ENCODE measurements at places on chromosomes 12 and 14.

DNA sequence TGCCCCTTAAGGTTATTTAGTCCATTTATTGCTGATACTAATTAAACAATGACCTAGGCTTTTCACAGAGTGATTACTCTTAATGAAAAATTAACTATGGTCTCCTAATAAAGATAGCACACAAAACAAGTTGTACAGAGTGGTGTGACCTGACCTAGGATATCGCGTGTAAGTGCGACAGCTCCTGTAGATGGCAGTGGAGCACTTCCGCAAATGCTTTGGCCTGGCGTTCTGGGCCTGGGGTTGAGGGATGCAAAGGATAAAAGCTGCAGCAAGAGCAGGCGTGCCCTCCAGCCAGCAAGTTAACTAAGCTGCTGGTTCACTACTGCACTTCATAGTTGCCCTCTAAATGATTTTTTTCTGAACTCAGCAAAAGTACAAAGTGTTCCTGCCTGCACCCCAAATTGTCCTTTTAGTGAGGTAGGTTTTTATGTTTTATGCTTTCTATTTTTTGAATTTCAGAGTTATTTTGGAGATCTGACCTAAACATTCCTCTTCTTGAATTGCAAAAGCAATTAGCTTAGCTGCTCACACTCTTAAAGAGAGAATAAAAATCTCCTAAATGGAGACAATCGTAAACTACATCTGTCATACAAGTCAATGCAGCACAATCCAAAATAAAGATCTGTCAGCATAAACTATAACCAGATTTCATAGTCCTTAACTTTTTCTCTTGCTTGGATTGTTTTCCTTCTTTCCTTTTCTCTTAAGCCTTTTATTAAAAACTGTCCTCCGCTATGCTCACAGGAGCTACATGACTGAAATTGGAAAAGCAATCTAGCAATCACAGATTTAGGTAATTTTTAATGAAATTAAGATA, 379.6 kb downstream of the LRIG3 start:
- no peak for DNase-seq

DNA sequence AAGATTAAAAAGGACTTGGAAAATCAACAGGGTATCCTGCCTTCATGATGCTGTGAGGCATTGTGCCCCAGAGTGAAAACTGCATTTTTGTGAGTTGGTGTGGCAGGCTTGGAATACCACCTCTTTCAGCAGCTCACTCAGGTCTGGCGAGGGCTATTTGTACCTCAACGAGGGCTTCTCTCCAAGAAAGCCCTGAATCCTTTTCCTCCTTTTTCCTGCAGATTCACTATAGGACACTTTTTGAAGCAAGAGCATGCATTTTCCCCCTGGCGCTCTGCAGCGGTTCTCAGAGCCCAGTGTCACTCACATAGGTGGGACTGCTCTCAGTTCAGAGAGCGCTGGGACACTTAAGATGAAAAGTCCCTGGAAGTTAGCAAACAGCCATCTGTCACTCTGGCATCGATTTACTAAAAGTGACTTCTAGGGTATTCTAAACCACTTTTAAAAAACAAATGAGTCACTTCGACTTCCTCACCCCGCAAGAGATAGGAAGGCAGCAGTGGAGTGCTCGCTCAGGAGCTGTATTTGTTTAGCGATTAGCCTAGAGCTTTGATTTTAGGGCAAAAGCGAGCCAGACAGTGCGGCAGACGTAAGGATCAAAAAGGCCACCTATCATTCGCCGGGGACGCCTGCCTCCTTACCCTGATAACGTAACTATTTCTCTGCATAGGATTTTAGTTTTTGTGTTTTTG, 782 bp upstream of the LGR5 start:
- no peak for DNase-seq

- no peak for DNase-seq
Measured at GRCh38 chr12:12616512-12617310, 5.0 kb downstream of the CREBL2 start.

DNA sequence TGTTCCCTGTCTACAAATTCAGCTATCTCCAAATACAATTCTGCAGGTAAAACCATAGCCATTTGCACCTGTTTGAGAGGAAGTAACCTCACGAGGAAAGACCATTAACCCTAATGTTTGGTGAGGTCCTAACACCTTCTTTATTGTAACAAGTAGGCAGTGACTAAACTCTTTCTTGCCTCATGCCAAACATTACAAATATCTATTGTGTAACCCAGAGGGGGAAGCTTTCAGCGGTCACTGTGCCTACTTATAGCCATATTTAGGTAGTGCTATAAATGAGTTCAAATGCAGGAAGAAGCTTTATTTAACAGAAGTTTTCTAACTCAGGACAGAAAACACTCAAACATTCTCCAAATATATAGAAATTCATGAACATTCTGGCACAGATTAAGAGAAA, 252.7 kb downstream of the LRFN5 start:
- DNase-seq, result no peak

GRCh38 chr12:104056419-104056972, 6.5 kb upstream of the GLT8D2 start:
- no peak for DNase-seq

GRCh38 chr12:25254271-25254880, 3.6 kb upstream of the KRAS start:
- no peak for DNase-seq

GRCh38 chr12:18808221-18808620, 70.3 kb downstream of the CAPZA3 start:
- no peak for DNase-seq

DNA sequence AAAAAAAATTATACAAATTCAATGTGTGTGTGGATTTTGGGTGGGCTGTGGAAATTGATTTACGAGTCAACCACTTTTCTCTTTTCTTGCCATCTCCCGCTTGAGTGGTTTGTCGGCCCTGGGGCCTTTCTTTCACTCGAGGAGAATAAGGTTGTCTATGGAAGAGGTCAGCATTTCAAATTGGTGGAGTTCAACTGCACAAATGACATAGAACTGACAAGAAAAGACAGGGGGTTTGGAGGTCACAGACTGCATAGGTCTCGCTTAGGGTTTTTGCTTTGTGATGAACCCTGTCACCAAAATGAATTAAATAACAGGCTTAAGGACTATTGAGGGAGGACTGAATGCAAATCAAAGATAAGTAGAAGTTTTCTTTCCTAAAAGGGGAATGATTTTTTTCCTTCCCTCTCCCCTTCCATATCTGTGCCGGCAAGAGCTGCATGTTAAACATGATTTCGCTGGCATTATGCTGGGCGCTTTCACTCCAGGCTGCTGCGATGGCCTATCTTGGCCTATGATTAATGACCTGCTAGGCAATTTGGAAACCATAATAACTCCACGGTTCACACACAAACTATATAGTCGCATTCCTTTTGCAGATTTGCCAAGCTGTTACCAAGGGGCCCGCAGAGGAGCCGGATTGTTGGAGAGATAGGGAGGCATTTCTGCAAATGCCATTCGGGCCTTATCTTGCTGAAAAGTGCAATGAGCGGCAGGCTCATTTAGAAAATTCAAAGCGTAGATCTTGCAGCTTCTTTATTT, 20.7 kb downstream of the ASCL1 start:
- no peak for DNase-seq

GRCh38 chr14:71119832-71120231, 212.6 kb downstream of the PCNX1 start:
- DNase-seq, result no peak

DNA sequence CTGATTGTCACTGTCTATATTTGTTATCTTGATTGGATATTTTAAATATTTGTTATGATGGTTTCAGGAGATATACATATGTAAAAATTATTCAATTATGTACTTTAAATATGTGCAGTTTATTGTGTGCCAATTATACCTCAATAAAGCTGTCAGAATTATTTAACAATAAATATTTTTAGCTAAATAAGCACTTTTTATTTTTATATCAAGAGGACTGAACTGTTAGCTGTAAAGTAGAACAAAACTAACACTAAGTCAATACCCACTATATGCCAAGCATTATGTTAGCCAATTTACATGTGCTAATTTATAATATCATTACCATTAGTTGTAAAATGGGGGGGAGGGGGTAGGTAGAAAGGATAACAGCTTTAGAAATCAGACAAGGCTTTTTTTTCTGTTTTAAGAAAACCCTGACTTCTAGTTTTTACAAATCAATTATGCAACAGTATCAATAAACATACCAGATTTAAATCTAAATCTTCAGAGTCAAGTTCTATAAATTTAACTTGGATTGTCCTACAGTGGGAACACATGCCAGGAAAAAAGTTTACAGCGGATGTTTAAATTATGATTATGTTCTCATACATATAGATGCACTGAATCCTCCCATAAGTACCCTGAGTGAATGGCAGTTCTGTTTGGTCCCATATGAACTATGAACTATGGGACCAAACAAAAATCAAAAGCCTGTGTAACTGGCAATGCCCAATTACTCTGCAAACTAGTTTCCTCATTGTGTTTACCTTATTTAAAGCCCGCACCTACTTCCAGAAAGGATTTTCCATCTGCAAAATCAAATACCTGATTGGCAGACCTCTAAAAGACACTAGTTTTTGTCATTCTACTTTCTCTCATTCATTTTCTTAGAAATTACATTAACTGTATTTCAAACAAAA, 2.8 kb downstream of the RALGAPA1 start:
- DNase-seq, result no peak

- DNase-seq, result no peak
Measured at GRCh38 chr14:51328772-51329353, 88.8 kb downstream of the TMX1 start.

DNA sequence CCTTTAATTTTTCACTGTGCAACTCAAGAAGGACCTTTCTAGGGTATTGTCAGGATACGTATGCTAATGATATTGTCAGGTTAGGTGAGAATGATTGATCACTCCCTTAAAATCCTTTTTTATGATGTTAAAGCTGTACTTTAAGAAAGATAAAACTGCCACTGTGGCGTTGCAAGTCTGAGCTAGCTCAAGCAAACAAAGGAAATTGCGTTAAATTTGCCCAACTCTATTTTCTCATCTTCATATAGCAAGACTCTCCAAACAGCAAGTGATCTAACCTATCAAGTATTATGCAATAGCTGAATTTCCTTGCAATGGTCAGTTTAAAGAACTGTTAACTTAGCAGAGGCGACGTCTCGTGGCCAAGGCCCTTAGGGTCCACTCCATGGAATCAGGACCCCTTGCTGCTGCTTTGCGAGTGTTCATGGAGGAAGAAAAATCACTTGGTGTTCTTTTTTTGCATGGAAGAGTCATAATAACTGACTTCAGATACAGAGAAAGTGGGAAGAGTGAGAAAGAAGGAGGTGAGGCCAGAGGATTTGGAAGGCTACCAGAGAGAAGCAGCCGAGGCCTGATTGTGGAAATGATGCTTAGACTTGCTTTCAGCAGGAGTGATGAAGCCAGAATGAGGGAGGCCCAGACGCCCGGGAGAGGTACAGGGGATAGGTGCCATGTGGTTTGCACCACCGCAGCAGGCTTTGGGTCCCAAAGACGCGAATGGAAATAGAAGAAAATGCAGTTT, 2.5 kb downstream of the TRAF3 start:
- DNase-seq, result no peak

- DNase-seq, result no peak
Measured at GRCh38 chr14:105876829-105877228, 350.4 kb downstream of the TMEM121 start.

Data from activated CD8-positive, alpha-beta memory T cell treated with anti-CD3 and anti-CD28 coated beads for 1 hour (primary cell).